Retinal pigment epithelial cell (primary cell): ENCODE measurements at places on chromosomes 16 and 17.

DNA sequence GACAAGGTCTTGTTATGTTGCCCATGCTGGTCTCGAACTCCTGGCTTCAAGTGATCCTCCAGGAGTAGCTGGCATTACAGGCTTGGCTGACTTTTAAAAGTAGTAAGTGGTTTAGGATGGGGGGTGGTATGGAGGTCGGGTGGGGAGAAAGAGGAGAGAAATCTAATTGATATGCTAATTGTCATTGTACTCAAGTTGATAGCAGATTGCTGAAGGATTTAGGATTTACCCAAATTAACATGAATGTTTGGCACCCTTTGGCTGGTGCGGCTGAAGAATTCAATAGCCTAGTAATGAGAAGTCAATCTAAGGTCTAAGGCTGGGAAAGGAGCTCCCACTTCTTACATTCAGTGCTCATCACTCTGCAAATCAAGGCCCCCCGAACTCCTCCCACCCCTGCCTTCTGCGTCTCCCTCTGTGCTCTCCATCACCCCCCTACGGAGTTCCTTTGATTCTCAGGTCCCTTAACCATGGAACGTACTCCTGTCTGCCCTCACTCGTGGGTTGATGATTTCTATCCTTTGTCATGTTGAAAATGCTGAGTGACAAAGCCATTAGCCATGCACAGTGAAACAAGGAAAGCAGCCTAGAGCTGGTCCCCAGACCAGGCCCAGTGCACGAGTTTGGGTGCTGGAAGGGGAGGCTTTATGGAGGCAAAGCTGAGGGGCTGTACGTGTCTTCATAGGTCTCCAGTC, 17.3 kb downstream of the CDH13 start:
- no peak for DNase-seq

DNA sequence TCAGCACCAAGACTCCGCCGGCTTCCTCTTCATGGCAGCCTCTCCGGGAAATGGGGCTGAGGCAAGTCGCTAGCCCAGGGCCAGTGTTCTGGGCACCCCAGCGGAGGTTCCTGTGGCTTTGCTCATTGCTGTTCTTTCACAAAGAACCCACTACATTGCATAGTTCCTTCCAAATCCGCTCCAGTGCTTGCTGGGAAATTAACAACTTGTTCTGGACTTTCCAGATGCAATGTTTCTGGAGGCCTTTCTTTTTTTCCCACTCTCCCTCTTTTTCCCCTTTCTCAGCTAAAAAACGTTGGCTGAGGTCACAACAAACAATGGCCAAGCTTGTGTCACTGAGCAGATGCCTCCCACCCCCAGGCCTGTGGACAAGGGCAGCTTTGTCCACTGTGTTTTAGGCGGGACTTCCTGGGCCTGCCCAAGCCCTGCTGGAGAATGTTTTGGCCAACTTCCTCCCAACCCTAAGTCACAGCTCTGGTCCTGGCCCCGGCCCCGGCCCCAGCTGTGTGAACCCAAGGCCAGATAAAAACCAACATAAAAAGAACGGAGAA, 131.5 kb upstream of the RCVRN start:
- no peak for DNase-seq

GRCh38 chr17:7356072-7356549, 1.2 kb downstream of the TMEM95 start:
- no peak for DNase-seq

GRCh38 chr17:31537565-31538011, 146.1 kb downstream of the RAB11FIP4 start:
- DNase-seq = no peak

- DNase-seq = no peak
These were observed 18.5 kb upstream of the KCTD5 start for GRCh38 chr16:2663553-2664546.

DNA sequence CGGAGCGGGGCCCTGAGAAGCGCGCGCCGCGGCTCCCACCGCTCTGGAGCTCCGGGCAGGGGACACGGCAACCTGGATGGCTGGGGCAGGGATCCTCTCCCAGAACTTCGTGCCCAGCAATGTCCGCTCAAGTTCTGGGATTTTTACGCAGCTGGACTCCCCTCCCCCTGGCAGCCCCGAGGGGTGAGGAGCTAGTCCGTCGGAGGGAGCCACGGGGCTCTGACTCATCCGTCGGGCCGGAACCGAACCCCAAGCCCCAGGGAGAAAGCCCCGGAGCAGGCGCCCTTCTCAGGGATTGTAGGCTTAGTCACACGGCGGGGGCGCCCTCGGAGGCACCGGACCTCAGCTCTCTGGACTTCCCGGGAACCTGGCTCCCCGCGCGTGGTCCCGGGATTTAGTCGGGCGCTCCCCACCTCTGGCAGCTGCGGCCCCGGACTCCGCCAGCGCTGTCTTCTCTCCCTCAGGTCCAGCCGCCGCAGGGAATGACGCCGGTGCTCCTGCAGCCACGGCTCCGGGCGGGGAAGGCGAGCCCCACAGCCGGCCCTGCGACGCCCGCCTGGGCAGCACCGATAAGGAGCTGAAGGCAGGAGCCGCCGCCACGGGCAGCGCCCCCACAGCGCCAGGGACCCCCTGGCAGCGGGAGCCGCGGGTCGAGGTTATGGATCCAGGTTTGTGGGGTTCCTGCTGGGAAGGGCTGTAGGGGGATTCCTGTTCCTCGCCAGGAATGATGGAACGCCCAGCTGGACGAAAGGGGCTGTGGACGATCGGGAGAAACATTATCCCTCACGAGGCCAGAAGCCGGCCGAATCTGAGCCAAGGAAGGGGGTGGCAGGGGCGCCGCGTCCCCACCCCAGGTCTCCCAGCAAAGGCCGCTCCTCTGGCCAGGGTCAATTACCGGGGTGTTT, 830 bp downstream of the SPHK1 start:
- no peak for DNase-seq

GRCh38 chr17:17462048-17462824, 14.6 kb upstream of the MED9 start:
- DNase-seq = no peak

GRCh38 chr16:75254359-75254837, 3.0 kb upstream of the BCAR1 start:
- no peak for DNase-seq

DNA sequence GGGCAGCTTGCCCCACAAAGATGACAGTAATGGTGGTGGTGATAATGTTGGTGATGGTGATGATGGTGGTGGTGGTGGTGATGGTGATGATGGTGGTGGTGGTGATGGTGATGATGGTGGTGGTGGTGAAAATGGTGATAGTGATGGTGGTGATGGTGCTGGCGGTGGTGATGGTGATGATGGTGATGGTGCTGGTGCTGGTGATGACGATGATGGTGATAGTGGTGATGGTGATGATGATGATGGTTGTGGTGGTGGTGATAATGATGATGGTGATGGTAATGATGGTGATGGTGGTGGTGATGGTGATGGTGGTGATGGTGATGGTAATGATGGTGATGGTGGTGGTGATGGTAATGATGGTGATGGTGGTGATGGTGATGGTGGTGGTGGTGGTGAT, 46.3 kb upstream of the FOXF1 start:
- no peak for DNase-seq

GRCh38 chr17:68577497-68577821, 23.7 kb downstream of the FAM20A start:
- no peak for DNase-seq
